ENCODE measurements at places on chromosomes 12 and 14.

GRCh38 chr14:24056800-24057184 lies 5.0 kb downstream of the CARMIL3 start:
- DNase-seq: no peak

- no peak for DNase-seq
These were observed 610.7 kb downstream of the VRK1 start for GRCh38 chr14:97407701-97408407.

GRCh38 chr14:77041881-77042545 lies 13.5 kb upstream of the IRF2BPL start:
- peak; percentile 51 for DNase-seq

- no peak for DNase-seq
These were observed 219.3 kb downstream of the C12orf50 start for GRCh38 chr12:87809916-87810315.

DNA sequence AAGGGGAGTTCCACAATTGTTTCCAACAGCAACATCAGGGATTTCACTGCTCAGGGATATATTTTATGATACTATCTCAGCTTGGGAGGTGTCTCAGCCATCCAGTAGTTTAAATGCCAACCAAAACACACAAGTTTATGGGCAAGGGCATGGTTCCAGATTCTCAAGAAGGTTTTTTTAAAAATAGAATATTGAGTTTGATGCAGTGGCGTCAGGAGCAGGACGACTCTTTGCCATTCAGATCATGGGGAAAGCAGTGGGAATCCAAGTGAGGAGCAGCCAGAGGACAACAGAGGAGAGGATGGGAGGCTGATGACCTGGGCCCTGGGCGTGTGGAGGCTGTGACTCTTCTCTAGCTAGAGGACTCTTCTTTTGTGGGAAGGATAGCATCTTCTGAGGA lies 25.7 kb downstream of the TSHR start:
- DNase-seq: no peak

GRCh38 chr12:29672580-29672979 lies 111.2 kb downstream of the TMTC1 start:
- DNase-seq: no peak

DNA sequence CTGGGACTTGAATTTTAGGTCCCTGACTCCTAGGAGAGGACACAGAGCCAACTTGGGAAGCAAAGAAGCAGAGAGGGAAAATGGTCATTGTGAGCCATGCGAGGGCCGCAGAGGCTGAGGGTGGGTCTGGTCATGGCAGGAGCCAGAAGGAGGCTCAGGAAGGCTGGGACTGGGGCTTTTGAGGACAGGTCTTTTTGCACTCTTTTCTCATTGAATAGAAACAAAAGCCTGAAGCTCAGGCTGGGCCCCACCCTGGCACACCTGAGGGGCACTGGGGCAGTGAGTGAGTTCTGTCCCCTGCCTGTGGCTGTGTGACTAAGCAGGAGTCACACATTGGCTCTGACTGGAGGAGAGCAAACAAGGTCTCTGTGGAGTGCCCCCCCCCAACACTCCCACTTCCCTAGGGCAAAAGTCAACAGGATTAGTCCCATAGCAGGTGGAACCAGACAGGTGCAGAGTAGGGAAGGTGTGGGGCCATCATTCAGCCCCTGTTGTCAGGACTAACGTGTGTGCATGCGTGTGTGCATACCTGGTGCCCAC lies 2.8 kb downstream of the KRT7 start:
- no peak for DNase-seq

GRCh38 chr14:54427871-54428270 lies 13.3 kb downstream of the CNIH1 start:
- no peak for DNase-seq

DNA sequence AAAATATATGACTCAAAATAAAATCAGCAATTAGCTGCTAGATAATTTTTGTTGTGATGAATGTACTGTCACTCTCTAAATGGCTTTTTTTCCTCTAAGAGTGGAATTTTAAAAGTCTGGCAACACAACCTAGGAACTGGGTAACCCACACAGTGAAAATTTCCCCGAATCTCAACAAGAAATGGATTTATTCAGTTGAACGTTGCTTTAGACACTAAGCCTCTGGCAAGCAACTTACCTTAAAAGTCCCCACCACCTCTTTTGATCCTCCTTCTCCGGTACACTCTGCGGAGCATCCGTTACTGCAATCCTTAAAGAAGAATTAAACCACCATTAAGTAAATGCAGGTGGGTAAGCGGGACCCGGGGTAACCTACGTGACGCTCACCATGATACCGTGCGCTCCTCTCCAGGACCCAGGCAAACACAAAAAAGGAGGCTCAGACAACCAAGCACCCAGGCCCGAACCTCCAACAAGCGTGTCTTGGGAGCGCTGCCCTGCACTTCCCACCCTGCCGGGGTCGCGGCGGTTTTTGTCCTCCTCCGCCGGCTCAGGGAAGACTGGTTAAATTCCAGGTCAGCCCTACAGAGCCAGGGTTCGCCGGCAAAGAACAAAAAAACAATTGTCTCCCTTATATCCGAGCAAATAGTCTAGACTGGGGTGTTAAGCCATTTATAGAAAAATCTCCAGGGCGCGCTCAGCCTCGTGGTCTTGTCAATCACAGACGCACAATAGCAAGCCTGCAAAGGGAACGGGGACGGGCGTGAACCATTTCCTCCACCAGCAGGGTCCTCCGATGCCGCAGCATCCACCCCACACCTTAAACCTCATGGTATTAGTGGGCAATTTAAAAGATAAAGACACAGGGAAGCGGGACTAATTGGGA lies 47.1 kb downstream of the BCAT1 start:
- no peak for DNase-seq

- DNase-seq: no peak
These were observed 114.6 kb upstream of the SINHCAF start for GRCh38 chr12:31440586-31440985.

- no peak for DNase-seq
These were observed 115.2 kb downstream of the ITPR2 start for GRCh38 chr12:26717757-26718156.

- DNase-seq: no peak
These were observed 50.5 kb downstream of the LMNTD1 start for GRCh38 chr12:25502596-25502995.

DNA sequence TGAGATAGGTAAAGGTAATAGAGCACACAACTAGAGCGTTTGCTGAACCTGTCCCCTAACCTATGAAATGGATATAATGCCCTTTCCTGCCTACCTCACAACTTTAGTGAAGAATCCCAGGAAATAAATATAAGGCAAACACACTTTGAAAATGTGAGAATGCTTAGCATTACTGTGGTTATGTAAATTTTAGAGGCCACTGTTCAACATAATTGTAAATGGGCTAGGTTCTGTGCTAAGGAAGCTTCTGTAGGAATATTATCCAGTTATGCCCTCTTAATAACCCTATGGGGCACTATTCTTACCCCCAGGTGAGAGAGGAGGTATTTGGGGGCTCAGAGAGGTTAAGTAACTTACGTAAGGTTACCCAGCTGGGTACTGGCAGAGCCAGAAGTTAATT lies 92.5 kb upstream of the TMEM233 start:
- no peak for DNase-seq

Measured in CD4-positive, alpha-beta T cell treated with Interferon alpha-2 for 1 hour (primary cell).